Fibroblast of skin of left quadriceps (primary cell): ENCODE measurements at places on chromosomes 5 and 9.

DNA sequence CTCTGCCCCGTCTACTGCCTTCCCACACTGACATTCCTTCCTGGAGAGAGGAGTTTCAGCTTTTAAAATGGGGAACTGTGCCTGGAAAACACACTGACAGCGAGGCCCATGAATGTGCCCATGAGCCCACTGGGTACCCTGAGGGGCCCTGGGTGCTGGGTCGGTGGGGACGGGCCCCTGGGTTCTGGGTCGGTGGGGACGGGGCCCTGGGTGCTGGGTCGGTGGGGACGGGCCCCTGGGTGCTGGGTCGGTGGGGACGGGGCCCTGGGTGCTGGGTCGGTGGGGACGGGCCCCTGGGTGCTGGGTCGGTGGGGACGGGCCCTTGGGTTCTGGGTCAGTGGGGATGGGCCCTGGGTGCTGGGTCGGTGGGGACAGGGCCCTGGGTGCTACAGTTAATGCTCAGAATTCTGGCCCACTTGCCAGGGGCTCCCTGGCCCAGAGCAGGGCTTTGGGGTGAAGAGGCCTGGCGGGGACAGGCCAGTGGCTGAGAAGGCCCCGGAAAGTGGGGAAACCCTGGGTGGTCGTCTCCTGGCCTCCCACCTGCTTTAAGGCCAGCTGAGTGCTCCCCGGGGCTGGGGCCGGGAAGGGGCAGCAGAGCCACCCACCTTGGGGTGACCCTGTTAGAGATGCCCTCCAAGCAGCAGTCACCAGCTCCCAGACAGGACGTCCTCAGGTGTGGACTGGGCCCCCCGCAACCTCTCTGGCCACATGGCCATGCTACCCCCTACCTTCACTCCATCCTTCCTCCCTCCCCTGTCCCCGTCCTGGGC is 2.5 kb downstream of the GPSM1 start:
- DNase-seq = no peak

GRCh38 chr9:127877566-127877998 is at the start of gene AK1:
AK1 (minus strand) TSS chr9:127877675; CDS start chr9:127874617, 3,058 bp downstream.
- peak; percentile 15 for DNase-seq

- no peak for DNase-seq
Observed at GRCh38 chr9:110064803-110065202, 143.2 kb downstream of the C9orf152 start.

DNA sequence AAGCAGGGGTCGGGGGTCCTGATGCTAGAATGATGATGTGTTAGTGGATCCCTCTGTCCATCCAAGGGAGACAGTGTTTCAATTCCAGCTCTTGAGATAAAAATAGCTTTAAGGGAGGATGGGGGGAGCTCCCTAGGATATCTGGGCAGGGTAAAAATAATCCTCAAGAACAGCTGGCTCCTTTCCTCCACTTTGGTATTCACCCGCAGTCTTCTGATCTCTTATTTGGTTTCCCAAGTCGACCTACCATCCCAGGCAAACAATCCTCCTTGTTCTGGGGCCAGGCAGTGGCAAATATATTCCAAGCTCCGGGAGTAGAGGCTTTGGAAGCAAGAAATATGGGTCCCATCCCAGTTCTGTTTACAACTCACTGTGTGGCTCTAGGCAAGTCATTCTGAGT is 14.5 kb upstream of the COL27A1 start:
- DNase-seq = no peak

DNA sequence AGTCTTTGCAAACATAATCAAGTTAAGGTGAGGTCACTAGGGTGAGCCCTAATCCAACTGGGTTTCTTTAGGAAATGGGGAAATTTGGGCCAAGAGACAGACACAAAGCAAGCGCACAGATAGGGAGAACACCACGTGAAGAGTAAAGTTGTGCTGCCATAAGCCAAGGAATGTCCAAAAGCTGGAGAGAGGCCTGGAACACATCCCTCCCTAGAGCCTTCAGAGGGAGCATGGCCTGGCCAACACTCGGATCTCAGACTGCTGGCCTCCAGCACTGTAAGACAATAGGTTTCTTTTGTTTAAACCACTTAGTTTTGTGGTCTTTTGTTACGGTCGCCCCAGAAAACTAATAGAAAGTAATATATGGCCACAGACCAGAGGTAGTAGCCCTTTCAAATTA is 8.1 kb upstream of the ROR2 start:
- DNase-seq = no peak

DNA sequence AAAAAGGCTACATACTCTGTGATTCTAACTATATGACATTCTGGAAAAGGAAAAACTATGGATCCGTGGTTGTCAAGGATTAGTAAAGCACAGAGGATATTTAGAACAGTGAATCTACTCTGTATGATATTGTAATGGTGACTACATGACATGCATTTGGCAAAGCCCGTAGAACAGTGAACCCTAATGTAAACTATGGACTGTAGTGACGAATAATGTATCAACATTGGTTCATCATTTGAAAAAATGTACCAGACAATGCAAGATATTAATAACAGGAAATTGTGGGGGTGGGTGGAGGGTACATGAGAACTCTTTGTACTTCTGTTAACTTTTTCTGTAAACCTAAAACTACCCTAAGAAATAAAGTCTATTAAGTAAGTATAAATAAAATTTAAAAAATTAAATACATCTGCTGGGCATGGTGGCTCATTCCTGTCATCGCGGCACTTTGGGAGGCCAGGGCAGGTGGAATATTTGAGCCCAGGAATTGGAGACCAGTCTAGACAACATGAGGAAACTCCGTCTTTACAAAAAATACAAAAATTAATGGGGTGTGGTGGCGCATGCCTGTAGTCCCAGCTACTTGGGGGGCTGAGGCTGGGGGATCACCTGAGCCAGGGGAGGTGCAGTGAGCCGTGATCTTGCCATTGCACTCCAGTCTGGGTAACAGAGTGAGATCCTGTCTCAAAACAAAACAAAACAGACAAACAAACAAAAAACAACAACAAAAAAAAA is 101.7 kb upstream of the TBC1D2 start:
- no peak for DNase-seq

DNA sequence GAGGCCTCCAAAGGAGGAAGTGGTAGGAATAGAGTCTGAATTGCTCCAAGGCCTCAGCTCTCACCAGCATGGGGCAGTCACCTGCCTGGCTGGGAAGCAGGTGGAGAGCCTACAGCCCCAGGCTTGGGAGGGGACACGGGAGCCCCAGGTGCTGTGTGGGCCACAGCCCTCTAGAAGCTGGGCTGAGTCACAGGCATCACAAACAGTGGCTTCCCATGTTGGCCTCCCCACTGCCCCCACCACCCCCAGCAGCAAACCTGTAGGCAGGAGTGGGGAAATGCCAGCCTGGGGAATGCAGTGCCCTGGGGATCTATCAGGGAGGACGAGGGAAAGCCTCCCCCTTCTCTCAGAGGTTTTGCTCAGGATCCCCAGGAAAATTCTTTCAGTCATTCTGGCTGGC is 309.6 kb downstream of the SLIT3 start:
- DNase-seq = no peak

- DNase-seq = no peak
Observed at GRCh38 chr5:34505731-34506130, 150.4 kb upstream of the RAI14 start.
